ENCODE measurements at places on chromosomes 11 and 22.

DNA sequence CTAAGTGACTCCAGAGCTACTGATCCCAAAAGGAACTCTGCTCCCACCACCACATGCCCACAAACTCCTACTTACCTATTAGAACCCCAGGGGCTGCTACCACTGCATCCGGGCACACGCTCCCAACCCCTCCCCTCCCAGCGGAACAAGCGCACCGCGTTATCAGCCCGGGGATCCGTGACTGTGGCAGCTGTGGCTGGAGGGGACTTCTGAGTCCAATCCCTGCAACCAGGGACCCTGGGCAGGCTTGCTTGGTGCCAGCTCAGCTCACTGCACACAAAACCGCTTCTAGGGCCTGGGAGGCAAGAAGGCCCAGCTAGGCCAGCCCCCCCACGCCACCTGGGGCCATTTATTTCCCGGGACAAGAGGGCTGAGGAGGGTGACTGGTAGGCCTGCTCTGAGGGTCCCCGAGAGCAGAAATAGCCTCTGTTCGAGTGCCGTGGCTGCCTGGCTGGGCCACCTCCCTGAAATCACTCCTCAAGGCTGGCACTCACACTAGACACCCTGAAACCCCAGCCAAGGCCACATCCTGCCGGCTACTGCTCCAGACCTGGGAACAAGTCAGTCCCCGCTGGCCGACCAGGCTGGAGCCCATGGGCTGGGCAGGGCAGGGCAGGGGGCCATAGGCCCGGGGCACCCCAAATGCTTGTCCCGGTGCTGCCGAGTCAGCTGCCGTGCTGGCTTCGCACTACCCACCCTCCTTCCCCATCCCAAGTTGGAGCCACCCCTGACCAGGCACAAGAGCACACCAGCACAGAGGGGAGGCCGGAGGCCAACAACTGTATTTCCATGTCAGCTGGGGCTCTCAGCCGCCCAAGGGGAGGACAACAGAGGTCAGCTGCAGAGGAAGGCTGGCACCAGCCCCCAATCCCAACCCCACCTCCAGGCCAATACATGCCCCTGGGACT, 1.9 kb upstream of the IFITM10 start:
- DNase-seq, result no peak

GRCh38 chr11:86773513-86774252, 26.7 kb upstream of the PRSS23 start:
- DNase-seq, result no peak

DNA sequence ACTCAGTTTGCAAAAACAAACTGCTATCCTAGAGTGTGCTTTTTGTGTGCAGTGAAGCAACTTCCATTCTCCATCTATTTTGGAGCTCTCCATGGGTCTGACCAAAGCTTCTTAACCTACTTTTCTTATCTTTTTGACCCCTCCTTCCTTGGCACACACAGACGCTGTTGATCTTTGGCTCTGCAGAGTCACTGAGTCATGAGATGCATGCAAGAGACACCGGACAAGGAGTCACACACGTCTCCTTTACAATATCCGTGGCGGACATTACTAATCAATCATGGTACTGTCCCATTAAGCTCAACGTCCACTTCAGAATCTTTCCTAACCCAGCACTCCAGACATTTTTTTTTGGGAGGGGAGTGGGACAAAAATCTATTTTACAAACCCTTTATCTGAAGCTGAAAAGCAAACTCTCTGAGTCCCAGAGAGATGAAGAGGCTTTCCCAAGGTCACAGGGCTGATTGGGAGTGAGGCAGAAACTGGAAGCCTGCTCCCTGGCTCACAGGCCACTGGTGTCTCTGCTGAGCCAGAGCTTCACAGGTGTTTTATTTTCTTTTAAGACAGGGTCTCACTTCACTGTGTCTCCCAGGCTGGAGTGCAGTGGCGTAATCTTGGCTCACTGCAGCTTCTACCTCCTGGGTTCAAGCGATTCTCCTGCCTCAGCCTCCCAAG, 165.8 kb upstream of the SYT13 start:
- DNase-seq, result no peak

- DNase-seq, result no peak
Measured at GRCh38 chr11:15541079-15541478, 426.4 kb downstream of the INSC start.

DNA sequence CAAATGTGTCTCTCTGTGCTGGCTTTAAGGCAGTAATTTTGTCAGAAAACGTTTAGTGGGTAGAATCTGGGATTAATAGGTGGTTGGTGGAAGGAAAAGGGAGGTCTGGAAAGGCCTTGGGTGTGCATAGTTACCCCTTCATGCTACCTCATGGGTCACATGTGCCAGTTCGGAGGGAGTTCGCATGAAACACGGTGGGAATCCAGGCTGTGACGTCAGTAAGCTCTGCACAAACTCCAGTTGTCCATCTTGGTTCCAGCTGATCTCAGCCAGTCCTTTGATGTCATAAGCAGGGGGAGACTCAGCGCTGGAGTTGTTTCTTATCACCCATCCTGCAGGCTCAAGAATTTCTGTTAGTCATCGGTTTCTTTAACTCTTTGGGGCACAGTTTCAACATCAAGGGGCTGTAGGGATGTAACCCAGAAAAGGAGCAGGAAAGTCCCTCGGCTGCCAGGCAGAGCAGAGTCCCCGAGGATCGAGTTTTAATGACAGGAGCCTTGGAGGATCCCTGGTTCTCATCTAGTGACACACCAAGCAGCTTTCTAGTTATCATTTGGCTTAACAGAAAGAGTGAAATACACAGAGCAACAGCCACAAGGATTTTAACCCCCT, 28.9 kb downstream of the MOV10L1 start:
- no peak for DNase-seq

DNA sequence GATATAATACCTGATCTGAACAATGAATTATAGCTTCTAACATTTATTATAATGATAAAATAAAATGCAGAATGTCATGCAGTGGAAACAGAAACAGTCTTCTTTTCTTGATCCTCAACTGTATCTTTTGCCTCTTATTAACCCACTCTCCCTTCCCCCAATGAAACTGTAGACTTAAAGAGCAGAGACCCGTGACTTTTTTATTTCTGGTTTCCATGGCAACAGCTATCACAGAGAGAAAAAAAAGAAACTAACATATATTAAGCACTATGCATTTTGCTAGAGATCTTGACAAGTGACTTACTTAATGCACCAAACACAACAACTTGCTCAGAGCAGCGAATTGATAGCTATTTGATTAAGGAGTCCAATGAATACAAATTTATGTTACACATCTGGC, 69.3 kb downstream of the RAB38 start:
- no peak for DNase-seq

DNA sequence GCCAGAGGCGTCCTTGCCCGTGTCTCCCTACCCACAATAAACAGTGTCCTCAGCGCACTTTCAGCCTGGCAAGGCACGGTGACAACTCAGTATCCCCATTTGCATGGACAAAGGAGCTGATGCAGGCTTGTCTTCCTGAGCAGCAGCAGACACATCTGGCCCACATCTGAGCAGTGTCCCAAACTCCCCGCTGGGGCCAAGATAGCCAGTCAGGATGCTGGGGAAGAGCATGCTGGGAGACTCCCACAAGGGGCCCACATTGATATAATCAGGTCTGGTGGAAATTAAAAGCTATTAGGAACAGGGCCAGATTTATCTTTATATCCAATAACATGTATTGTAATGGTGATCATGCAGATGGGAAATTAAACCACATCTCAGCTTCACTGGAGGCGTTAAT, 24.7 kb downstream of the DSCAML1 start:
- DNase-seq, result no peak

DNA sequence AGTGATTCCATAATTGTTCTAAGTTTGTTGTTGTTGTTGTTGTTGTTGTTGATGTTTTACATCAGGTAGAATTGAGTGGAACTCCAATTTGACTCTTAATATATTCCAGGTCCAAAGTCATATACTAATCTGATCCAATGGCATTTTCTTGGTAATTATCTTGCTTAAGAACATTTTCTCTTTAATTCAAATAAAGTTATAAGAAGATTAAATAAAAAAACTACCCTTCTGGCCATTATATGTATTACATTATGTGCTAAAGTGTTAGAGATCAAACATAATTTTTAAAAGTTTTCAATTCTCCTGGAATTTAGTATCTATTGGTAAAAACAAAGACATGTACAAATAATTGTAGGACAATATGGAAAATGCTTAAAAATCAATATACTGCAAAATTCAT, 775.4 kb downstream of the LUZP2 start:
- DNase-seq, result no peak

GRCh38 chr11:36577859-36578258, 10.1 kb downstream of the RAG1 start:
- DNase-seq, result no peak

GRCh38 chr11:134025082-134025429, 43.8 kb upstream of the JAM3 start:
- no peak for DNase-seq

DNA sequence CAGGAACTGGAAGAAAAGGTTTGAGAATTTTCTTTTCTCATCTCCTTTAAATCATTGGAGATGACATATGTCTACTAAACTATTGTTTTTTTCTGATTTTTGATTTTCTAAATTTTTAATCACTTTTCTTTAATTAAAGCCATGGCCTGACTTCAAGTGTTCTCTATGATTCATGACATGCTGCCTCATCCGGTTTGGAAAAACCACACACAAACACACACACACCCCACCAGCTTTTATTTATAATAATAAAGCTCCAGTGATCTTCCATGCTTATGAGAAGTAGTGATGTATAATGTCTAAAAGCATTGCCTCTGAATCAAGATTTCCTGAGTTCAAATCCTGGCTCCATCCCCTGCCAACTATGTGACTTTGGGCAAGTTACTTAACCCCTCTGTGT, 179.2 kb downstream of the SPON1 start:
- DNase-seq, result no peak

DNA sequence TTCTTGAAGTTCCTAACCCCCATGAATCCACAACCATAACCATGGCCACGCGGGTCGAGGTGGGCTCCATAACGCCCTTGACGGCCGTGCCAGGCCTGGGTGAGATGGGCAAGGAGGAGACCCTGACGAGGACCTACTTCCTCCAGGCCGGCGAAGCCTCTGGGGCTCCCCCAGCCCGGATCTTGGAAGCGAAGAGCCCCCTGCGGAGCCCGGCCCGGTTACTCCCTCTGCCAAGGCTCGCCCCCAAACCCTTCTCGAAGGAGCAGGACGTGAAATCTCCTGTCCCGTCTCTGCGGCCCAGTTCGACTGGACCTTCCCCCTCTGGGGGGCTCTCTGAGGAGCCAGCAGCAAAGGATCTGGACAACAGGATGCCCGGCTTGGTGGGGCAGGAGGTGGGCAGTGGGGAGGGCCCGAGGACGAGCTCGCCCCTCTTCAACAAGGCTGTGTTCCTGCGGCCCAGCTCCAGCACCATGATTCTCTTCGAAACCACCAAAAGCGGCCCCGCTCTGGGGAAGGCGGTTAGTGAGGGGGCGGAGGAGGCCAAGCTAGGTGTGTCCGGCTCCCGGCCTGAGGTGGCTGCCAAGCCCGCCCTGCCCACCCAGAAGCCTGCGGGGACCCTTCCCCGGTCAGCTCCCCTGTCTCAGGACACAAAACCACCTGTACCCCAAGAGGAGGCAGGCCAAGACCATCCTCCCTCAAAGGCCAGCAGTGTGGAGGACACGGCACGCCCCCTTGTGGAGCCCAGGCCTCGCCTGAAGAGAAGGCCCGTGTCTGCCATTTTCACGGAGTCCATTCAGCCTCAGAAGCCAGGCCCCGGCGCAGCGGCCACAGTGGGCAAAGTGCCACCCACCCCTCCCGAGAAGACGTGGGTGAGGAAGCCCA, 75.7 kb downstream of the KIAA1671 start:
- no peak for DNase-seq

DNA sequence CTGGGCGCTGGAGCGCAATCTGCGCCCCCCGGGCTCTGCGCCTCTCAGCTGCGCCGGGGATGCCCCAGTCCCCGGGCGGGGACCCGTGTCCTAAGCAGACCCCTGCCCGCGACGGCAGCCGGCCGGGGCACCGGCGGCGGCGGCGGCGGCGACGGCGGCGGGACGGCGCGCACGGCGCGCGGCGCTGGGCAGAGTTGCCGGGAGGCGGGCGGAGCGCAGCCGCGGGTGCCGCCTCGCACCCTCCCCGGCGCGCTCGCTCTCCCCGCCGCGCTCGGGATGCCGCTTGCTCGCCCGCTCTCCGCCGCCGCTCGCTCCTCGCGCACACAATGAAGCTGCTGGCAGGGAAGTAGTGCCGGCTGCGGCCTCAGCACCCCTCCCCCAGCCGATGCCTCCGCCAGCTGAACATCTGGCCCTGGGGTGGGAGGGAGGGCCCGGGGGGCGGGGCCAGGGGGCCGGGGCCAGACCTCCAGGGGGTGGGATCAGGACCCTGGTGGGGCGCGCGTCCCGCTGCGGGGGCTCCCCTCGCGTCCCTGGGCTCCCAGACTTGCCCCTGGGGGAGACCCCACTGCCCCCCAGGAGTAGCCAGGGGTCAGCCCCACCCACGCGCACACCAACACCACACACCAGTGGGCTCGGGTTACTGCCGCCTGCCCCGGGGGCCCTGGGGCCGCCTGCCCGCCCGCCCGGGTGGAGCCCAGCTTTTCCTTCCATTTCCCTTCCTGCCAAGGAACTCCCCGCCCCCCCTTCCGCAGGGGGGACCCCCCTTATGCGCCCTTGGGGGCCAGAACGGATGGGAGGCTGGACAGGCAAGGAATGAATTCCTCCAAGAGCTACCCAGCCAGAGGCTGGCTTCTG, at the start of gene RCOR2:
TSS of gene RCOR2 (minus strand) at position 328 of the 855 bp plus-strand sequence. CDS start 708 bp downstream, outside the sequence.
- DNase-seq, result peak; percentile 83

DNA sequence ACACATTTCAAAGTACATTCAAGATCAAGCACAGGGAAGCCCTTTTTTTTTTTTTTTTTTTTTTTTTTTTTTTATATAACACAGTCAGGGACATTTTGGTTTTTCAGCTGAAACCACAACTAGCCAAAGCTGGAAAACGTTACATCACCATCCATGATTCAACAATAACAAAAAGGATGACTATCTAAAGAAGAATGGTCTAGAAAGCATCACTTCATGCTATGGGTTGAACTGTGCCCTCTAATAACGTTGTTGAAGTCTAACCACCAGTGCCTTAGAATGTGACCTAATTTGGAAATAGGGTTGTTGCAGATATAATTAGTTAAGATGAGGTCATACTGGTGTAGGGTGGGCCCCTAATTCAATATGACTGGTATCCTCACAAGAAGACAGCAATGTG, 46.6 kb downstream of the MTMR2 start:
- DNase-seq, result no peak

DNA sequence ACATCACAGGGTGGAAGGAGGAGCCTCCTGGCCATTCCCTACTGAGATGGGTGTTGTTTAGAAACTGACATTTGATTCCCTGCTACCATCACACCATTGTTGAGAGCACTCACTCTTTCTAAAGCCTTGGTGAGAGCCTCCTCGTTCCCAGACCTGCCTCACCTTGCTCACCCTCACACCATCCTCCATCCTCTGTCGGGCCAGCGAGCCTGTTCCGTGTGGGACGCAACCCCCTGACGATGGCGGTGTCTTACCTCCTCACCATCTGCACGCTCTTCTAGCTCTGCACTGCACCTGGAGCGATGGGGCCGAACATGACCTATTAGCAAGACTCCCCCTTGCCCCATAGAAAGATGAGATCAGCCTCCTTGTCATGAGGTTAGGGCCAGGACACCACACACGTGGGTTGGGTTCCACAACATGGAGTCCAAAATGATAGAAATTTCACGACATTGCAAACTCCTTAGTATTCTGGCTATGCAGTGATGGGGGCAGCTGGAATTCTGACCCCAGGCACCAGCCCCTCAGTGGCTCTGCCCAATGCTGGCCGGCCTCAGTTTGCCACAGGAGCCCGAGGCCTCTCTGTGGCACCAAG, 1017.9 kb downstream of the TBC1D22A start:
- no peak for DNase-seq
